Left lobe of liver (tissue), 2 donors: ENCODE measurements at places on chromosomes 3 and 15. TPM values are rescaled to one million over a fixed set of nuclear protein-coding genes. Genes with fewer than 3 reads are reported as not detected.

Gene SYNM
- 3.8 TPM for total RNA-seq

Gene ADAMTS9
- 0.81 TPM for total RNA-seq

Gene LMAN1L
- not detected for total RNA-seq

Gene GOLGA8N
- 8.8 TPM for total RNA-seq

Gene TCF12
- total RNA-seq: 29.8 TPM

Gene SERINC4
- 0.18 TPM for total RNA-seq

DNA sequence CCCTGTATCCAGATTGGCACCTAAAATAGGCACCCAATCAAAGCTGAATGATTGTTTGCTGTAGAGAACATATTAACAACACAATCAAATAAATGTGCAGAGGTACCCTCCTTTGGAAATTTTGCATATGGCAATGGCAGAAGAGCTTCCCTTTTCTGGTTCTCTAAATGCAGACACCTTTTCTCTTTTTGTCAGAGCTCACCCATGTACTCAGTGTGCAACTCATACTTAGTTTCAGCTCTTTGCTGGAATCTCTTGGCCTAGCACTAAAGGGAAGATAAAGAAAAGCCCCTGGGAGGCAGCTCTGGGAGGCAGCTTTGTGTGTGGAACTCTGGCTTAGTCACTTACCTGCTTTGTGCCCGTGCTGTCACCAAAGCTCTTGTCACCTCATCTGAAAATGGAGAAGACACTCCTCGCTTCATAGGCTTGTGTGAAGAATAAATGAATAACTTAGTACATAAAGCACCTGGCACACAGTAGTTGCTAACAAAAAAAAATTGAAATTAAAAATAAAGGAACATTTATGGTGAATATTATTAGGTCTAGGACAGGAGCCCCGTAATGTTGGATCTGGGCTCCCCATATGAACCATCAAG lies 28.8 kb downstream of the ST6GAL1 start:
- DNase-seq: no peak

Gene CLN6
- total RNA-seq: 12.2 TPM

DNA sequence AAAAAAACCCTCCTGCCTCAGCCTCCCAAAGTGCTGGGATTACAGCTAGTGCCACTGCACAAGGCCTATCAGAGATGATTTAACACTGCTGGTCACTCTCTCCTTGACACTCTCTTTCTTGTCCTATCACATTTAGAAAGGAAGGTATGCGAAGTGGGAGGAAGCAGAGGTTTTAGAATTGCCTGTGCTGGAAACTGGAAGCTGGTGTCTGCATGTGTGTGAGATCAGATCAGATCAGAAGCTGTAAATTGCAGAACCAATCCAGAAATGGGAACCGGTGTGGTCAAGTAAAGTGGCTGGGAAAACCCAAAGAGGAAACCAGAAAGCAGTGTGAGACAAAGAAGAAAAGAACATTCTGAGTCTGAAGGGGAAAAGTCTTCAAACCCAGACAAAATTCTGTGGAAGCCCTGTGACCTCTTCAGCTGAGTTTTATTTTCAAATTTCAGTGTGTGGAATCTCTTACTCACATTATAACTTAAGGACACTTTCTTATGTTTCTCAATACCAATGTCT lies 2.8 kb downstream of the EFHB start:
- no peak for DNase-seq

GRCh38 chr3:160003520-160004128 lies 15.0 kb downstream of the IL12A start:
- peak; percentile 49 for DNase-seq

- DNase-seq: no peak
Measured at GRCh38 chr3:118729546-118729945, 305.1 kb downstream of the IGSF11 start.

Gene LRRC2
- total RNA-seq: 7.4 TPM

- DNase-seq: no peak
Measured at GRCh38 chr15:99632521-99632920, 66.7 kb downstream of the MEF2A start.

Gene CKMT1A
- not detected for total RNA-seq

DNA sequence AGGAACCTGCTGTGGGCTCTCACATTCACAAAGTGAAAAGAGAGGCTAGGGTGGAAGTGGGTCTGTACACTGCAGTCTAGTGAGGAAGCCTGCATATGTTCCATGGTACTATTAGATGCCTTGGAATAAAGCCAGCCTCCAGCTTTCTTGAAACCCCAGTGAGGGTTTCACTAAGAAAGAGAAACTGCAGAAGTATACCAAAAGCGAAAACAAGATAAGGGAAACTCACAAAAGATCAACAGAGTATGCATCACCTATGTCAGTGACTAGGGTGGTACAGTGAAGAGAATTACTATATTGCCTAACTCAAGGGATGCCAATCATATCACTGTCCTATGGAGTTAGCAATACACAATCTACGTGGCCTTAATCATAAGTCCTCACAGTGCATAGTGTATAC lies 212.5 kb upstream of the GADL1 start:
- DNase-seq: no peak

GRCh38 chr15:34109797-34110663 lies 8.1 kb downstream of the PGBD4 start:
- DNase-seq: no peak

GRCh38 chr3:63967675-63968611 lies 55.4 kb downstream of the PSMD6 start:
- peak; percentile 80 for DNase-seq

Gene GPR62
- total RNA-seq: not detected

Gene CLDN18
- 0.23 TPM for total RNA-seq

Gene CLDND1
- 34.8 TPM for total RNA-seq

DNA sequence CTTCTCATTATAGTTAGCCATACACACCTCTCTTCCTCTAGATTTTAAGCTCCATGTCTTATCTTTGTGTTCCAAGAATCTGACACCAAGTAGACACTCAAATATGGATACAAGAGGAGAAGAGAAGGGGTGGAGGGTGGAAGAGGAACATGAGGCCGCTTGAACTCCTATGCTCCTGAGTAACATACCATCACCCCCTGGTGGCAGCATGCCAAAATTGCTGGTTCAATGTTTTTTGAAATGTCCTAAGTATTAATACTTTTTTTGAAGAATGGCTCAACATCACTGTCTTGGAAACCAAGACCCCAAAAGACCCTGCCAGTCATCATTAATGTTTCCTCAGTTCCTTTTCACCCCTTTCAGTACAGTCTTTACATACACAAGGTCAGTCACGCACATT lies 71.8 kb upstream of the HACD2 start:
- no peak for DNase-seq

Gene TERC
- 3.1 TPM for total RNA-seq

Gene SCAMP2
- total RNA-seq: 36.1 TPM

Gene ZNF80
- not detected for total RNA-seq

GRCh38 chr15:85485956-85486567 lies 105.7 kb downstream of the AKAP13 start:
- peak; percentile 50 for DNase-seq

Gene PEX5L
- total RNA-seq: not detected

Gene LYZL4
- total RNA-seq: not detected

GRCh38 chr3:183300996-183301562 lies 48.0 kb downstream of the B3GNT5 start:
- DNase-seq: no peak

- no peak for DNase-seq
Measured at GRCh38 chr3:177536873-177537272, 339.6 kb upstream of the TBL1XR1 start.

Gene GOLGA8T
- 0.30 TPM for total RNA-seq

- no peak for DNase-seq
Measured at GRCh38 chr3:177981576-177981975, 554.7 kb upstream of the KCNMB2 start.

DNA sequence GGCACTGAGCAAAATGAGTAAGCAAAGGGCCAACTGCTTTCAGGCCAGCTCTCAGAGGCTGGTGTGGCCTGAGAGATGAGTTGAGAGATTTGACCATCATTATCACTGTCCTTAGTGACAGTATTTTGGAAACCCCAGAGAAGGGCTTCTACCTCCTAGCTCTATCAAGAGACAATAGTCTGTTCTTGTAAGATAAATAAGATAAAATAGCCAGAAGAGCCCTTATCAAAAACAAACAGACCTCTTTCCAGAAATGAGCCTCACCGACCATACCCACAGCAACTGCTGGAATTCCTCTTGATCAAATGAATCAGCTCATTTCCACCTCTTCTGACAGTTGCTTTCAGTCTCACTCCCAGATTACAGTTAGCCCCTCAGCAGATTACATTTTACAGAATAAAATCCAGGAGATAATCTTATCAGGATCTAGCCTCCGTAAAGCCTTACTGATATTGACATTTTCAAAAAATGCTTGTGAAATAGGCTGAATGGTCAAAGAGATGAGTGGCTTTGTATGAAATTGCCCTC lies 4.5 kb downstream of the HDC start:
- DNase-seq: no peak

Gene GOLGA8Q
- total RNA-seq: 0.53 TPM

DNA sequence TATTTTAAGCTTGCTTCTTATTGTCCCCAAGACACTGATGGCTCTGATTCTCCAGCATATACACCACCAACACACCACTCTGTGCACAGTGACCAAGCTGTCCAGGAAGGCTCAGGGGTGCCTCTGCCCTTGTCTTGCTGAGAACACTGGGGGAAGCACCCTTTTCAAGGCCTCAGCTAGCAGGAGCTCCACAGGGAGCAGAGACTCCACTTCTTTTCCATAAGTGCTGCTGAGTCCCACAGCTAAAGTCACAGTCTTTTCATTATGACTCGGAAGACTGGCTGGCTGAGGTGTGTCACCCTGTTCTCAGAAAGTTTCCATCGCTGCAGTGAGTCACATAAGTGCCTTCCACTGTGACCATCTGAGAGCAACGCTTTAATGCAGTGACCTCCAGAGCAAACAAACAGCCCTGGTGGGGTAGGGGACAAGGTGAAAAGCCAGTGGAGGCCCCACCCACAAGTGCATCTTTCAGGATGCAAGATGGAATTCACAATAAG lies 226.9 kb upstream of the CHRNA7 start:
- no peak for DNase-seq

Gene SST
- total RNA-seq: not detected

DNA sequence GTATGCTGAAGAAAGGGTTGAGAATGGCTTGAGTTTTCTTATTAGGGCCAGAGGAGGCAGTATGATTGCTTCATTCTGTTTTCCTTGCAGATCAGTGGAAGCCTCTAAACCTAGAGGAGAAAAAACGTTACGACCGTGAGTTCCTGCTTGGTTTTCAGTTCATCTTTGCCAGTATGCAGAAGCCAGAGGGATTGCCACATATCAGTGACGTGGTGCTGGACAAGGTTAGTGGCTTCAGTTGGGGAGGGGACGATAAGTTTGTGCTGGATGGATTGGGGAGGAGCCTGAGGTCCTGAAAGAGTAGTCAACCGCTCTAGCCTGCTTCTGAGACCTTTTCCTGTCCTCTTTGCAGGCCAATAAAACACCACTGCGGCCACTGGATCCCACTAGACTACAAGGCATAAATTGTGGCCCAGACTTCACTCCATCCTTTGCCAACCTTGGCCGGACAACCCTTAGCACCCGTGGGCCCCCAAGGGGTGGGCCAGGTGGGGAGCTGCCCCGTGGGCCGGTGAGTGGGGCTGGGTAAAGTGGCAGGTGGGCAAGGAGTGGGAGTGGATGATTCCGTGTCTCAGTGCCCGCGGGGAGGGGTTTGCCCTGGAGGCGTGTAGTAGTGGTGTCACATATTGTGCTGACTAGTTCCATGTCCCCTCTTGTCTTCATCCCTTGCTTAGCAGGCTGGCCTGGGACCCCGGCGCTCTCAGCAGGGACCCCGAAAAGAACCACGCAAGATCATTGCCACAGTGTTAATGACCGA lies 8.5 kb downstream of the EIF4G1 start:
- peak; percentile 79 for DNase-seq

GRCh38 chr3:129197321-129197720 lies 13.6 kb upstream of the CNBP start:
- peak; percentile 31 for DNase-seq

Gene SERPINI2
- total RNA-seq: 0.15 TPM

- no peak for DNase-seq
Measured at GRCh38 chr3:150132101-150132749, 161.5 kb upstream of the PFN2 start.

DNA sequence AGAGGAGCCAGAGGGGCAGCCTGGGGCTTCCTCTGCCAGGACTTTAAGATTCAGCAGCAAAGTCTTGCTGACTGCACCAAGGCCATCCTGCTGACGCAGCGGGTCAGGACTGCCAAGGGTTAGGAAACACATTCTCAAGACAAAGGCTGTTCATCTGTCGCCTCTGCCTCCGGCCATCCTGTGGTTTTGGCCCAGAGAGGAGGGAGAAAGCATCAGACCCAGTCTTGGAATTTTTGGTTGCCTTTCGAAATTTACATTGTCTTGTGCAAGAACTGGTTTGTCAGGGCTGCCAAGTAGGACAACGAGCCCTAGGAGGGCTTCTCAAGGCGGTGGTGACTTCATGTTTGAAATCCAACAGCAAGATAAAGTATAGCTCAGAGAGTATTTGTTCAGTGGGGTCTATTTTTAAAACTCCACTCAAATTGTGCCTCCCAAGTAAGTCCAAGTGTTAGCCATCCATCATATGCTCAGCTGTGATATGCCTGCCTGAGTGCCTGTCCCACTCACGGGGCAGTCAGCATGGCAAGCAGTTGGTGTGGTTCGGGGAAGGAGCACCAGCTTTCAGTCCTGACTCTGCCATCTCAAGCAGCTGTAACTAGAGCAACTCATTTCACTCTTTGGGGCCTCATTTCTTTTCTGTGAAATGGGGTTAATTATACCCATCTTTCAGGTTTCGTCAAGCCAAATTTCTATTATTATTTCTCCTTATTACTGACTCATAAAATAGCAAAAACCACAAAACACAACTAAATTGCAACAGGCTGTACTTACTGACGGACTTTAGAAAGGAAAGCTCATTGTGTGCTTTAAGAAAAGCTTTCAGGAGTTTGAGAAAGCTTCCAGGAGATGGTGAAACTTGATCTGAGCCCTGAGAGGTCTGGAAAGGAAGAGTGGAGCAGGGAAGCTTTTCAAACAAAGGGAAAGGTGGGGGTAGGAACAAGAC lies 42.4 kb upstream of the RHO start:
- peak; percentile 67 for DNase-seq

DNA sequence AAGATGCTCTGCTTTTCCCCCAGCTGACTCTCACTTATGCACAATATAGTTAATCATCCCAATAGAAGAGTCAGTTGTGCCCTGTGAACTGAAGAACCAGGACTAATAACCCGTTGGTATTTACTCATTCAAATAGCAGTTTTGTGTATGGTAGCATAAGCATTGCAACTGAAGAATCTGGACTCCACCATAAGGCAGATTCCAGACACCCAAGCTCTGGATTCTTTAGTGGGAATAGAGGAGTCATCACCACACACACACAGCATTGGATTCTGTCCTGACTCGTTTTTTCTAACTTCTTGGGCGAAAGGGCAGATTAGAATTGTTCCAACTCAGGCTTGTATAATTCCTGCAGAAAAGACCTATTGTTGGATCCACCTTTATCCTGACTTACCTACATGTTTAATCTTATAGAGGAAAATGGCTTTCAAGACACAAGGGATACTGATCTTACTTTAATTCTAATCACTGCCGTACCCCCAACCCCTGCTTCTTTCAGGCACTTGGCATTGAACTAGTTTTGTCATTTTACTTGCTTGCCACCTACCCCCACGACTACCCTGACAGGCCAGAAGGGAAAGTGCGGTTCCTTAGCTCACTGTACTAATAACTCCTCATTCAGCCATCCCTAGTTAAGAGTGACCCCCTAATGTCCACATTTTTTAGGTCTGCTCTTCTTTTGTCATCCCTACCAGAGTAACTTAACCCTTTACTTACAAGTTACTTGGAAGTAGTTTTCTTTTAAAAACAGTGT lies 42.3 kb downstream of the NKIRAS1 start:
- no peak for DNase-seq
